ENCODE measurements at places on chromosomes 7 and 10.
A peak's percentile ranks its signal among the peaks of the same experiment; 100 is the strongest.

- DNase-seq: no peak
These were observed 161.6 kb upstream of the PPP2R2D start for GRCh38 chr10:131739206-131739605.

DNA sequence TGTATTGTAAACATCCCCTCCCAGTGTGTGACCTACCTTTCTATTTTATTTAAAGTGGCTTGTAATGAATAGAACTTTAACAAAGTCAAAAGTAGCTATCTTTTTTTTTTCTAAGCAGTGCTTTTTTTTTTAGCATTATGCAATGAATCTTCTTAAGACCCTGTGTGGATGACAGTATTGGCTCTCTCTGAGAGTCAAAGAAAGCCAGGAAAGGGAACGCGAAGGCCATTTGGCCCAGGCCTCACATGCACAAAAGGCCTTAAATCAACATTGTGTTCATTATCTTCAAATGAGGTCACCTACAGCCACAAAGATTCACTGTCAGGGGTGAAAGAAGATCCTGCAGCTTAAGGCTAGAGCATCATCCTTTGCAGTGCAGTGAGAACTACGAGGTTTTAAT lies 721.5 kb downstream of the GRID1 start:
- DNase-seq: no peak

DNA sequence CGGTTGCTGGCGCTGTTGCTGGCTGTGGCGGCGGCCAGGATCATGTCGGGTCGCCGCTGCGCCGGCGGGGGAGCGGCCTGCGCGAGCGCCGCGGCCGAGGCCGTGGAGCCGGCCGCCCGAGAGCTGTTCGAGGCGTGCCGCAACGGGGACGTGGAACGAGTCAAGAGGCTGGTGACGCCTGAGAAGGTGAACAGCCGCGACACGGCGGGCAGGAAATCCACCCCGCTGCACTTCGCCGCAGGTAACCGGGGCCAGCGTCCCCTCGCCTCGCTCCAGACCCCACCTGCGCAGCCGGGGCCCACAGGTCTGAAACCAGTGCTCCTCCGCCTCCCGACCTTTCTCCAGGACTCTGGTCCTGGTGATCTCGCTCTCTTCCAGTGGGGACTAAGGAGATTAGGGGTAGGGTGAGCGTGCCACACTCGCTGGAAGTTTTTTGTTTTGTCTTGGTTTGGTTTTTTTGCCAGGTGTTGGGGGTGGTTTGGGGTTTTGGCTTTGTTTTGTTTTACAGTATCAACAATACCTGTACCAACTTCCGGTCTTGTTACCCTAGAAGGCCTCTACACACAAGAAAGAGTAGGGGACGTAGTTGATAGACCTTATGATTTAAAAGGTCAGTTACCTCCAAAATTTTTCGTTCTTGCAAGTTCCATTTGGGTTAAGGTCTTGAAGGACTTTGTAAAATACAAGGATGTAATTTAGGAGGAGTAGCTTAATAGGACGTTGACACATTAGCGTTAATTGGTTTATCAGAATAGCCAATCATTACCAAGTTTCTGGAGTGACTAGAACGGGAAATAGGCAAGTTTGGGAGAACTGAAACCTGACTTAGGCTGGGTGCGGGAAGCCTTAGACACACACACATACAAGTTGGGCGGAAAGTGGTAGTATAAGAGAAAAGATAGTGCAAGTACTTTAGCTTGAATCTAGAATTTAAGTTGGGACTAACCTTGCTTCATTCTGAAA lies 704 bp downstream of the TNKS2 start:
- DNase-seq: peak; percentile 61

- DNase-seq: no peak
These were observed 268.3 kb downstream of the SNX13 start for GRCh38 chr7:17671956-17672355.

GRCh38 chr7:137287651-137288258 lies 55.8 kb downstream of the PTN start:
- no peak for DNase-seq
